ENCODE measurements at places on chromosomes 13 and 19.

DNA sequence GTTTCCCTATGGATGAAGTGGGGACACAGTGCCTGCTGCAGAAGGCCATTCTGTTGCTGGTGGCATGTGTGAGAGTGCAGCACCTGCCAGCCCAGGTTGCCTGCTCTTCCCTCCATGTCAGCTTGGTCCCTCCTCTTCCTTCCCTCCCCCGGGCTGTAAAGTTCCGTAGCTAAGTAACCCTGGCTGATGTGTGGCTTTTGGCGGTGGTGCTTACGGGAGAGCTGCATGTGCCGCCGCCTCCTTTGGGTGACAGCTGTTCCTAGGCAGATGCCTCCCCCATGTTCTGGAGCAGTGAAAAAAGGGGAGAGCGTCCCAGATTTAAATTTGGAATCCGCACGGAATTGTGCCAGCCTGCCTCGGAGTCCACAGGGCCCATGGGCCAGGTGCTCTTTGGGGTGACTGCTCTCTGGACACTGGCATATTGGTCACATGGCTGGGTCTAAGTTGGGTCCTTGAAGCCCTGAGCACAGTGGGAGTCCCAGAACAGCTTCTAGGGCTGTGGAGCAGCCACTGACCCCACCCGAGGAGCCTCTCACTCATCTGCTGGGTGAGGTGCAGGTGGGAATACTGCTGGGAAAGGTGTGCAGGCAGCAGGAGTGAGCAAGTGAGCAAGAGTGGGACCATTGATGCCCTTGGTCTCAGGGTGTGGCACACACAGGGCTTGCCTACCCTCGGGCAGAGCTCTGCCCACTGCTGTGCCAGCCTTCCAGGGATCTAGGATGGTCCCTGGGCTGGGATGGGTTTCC is 33.1 kb upstream of the ZNF536 start:
- no peak for DNase-seq

- DNase-seq = peak; percentile 86
These were observed 8.2 kb downstream of the SMIM24 start for GRCh38 chr19:3471954-3472655.

GRCh38 chr19:52217576-52217975 is 27.7 kb downstream of the PPP2R1A start:
- no peak for DNase-seq

GRCh38 chr13:28503182-28503967 is 8.4 kb upstream of the FLT1 start:
- no peak for DNase-seq

GRCh38 chr19:28291874-28292273 is 921.1 kb downstream of the UQCRFS1 start:
- no peak for DNase-seq

DNA sequence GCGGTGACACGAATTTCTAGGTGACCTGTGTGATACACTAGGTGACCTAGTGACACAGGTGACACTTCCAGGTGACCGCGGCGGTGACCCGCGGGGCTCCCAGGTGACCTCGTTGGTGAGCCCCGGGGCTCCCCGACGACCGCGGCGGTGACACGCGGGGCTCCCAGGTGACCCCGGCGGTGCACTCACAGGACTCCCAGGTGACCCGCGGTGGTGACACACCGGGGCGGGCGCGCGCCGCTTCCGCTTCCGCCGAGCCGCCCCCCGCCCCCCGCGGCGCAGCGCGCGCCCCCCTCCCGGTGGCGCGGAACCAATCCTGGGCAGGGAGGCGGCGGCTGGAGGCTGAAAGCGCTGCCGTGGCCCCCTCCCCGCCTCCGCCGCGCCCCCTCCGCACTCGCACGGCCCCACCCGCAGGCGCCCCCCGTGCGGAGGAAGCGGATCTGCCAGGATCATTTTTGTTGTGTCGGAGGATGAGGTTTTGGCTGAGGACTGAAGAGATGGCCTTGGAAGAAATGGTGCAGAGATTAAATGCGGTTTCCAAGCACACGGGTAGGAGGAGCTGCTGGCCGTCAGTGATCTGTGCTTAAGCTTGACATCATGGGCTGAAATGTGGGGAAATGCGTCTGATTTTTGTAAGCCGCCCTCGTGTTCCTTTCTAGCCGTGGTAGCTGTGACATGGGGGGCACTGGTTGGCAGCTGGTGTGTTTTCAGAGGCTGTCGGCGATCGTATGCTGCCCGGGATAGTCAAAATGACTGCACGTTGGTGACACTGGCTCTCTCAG is at the start of gene MCF2L:
MCF2L (plus strand) TSS at position 305 of the 782 bp plus-strand sequence; CDS start at position 471, 166 bp downstream.
- DNase-seq = peak; percentile 79

- DNase-seq = no peak
These were observed 240.6 kb downstream of the GPC6 start for GRCh38 chr13:93467175-93467574.

All from activated CD8-positive, alpha-beta memory T cell treated with anti-CD3 and anti-CD28 coated beads, Interleukin-2, amount 50 U/mL, for 48 hours (primary cell).